ENCODE measurements at places on chromosomes 12 and 14.

GRCh38 chr14:94617988-94618822, 6.0 kb downstream of the SERPINA3 start:
- no peak for DNase-seq

DNA sequence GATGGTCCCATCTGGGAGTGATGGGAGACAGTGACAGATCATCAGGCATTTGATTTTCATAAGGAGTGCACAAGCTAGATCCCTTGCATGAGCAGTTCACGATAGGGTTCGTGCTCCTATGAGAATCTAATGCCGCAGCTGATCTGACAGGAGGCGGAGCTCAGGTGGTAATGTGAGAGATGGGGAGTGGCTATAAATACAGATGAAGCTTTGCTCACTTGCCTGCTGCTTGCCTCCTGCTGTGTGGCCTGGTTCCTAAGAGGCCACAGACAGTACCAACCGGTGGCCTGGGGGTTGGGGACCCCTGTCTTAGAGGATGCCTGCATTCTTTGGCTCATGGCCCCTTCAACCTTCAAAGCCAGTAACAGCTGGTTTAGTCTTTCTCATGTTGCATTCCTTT, 130.3 kb downstream of the PTPN11 start:
- no peak for DNase-seq

DNA sequence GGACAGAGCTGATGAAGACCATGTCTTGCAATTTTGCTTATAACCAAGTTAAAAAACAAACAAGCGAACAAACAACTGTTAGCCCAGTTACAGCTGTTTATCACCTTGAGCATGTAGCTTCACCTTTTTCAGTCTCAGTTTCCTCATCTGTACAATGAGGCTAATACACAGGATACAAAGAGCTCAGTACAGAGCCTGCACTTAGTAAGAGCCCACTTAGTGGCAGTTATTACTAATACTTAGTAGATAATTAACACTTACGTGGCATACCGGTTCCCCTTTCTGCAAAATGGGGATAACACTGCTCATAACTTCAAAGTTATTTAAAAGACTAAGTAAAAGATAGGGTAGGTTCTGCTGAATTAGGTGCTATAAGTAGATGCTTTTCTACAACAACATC, 228.0 kb downstream of the MON2 start:
- no peak for DNase-seq

DNA sequence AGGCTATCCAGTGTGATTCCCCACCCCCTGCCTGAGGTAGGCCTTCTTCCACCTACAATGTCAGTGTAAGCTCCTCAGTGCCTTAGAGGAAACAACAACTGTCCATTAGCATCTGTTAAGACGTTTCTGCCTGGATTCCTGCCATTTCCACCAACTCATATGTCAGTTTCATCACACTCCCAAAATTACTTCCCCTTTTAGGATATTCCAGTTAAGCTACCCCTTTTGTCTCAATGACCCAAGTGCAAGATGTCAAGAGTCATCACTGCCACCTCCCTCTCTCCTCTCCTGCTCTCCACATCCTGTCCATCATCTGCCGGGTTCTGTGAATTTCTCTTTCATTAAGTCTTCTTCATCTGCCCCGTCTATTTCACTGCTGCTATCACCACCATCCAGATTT, 189.4 kb downstream of the DPF3 start:
- no peak for DNase-seq

DNA sequence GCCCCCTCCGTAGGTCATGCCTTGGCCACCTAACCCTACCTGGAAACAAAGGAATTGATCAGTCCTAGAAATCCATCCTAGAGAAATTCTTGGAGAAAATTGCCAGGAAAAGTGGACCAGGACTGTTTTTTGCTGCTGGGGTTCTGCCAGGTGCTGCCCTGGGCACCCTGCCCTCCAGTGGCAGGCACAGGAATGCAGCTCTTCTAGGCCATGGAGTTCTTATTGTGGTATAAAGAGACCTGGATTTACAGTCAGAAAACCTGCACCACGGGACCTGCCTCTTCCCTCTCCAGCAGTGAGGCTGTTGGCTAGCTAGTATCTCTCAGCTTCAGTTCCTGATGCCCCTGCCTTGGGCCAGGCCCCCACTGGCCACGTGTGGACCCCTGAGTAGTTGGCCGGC, 59.7 kb downstream of the SLC24A4 start:
- DNase-seq: no peak

DNA sequence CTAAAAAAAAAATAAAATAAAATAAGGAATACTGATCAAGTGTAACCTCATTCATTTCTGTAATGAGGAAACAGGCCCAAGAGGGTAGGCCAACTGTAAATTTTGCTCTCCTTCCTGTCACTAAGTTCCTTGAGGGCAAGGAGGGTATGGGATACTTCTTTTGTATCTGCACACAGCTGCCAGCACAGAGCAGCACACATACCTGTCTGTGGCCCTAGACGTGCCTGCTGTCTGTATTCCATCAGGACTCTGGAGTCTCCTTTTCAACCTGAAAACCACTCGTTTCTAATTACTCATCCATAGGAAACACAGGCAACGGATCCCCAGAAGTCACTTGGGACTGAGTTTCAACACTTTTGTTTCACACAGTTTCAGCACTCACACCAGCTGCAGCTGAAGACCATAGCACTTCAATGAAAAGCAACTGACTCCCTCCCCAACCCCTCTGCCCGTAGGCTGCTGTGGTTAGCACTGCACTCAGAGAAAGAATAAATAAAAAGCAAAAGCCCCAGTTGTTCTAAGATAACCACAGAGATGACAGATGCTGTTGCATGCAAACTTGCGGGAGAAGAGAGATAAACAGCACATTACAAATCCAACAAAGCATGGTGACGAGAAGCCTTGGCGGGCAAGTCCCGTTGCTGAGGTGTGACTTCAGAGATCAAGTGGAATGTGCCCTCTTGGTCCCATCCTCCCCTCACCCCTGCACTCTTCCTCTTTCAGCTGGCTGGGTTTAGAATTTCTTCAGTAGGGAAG, 24.9 kb downstream of the CRACR2A start:
- DNase-seq: no peak

GRCh38 chr12:47778881-47779280, 5.8 kb downstream of the SLC48A1 start:
- DNase-seq: no peak

DNA sequence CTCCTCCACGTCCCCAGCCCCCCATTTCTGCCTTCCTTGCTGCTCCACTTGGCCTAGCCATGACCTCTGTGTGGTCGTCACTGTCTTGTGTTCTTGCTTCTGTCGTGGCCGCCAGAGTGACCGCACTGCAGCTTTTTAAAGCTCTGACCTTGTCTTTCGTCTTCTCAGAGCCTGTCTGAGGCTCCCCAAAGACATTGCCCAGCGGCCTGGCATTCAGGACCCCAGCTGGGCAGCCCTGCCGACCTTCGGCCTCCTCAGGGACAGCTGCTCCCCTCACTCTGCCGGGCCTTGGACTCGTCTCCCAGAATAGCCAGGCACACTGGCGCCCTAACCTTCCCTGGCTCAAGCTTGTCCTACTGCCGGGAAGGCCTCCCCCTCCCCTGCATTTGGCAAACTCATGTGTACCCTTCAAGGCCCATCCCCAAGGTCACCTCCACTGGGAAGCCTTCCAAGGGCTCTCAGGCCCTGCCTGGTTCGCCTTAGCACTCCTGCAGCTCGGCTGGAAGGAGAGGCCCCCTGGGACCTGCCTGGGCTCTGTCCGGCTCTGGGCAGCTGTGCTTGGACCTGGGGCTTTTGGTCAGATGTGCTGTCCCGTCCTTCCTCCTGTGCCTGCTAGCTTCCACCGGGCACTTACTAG, 15.7 kb upstream of the DLK1 start:
- no peak for DNase-seq

DNA sequence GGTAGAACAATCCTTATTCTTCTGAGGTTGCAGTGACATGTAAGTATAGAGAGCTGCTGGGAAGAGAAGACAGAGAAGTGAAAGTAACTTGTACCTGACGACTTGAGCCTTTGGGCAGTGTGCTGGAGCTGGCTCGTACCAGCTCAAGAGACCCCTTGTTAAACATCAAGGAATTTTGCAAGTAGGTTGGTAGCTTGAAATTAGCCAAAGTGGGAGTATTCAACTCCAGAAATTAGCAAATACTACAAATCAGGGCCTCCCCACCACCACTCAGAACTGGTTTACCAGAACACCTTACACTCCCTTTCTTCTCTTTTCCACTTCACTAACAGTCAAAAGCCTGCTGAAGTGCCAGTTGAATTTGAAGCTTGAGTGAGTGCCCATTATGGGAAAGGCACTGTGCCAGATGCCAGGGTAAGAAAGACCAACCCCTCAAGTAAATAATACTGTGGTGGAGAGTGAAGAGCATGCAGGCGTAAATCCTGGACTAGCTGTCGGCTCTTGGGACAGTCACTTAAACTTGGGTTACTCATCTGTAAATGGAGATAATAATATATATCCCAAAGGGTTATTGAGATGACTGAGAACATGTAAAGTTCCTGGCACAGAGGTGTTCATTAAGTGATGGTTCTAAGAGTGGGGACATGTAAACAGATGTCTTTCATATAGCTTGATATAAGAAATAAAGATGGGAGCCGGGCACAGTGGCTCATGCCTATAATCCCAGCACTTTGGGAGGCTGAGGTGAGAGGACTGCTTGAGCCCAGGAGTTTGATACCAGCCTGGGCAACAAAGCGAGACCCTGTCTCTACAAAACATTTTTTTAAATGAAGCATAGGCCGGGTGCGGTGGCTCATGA, 27.0 kb upstream of the EID3 start:
- no peak for DNase-seq

DNA sequence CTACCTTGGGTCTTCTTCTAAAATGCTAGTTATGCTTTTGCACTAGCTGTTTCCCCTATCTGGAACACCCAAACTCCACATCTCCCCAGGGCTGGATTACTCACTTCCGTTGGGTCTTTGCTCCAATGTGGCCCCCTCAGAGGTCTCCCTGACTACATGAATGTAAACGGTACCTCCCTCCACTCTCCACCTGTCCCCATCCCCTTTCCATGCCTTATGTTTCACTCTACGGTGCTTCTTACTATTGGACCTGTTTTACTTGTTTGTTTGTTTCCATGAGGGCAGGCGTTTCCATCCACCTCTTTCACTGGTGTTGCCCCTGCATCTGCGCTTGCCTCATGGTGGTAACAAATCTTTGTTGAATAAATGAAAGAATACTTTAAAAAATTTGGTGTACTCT, 256.4 kb downstream of the SNAPC1 start:
- no peak for DNase-seq

- DNase-seq: no peak
Observed at GRCh38 chr12:131034631-131035244, 81.0 kb downstream of the ADGRD1 start.

DNA sequence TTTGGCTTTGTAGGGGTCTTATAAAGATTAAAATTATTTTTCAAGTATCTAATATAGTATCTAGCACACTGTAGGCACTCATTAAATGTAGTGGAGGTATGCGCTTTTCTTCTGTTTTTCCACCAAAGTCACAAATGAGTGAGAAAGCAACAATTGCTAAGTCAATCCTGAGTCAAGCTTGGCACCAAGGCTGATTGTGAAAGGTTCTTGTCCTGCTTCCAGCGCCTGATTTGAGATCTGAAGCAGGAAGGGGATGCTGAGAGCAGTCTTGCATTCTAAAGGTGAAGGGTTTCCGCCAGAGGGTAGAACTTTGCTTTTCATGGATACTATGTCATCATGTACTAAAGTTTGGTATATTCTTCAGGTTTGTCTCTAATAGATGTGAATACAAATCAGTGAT, 64.9 kb upstream of the DAAM1 start:
- no peak for DNase-seq

DNA sequence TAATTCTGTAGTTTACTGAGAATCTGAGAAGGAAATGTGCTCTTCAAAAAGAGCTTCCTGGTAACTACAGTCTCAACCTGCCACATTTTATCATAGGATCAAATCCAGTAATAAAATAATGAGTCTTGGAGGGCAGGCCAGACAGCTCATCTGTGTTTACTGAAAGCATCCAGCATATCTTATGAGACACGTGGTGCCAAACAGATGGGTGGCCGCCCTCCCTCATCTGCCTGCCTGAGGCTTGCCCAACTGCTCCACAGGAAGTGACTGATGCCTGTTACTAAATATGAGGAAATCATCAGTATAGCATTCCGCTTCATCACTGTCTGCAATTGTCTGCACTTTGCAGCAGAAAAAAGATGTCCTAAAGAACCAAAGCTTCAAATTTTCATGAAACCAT, 13.5 kb downstream of the DHRS7 start:
- peak; percentile 36 for DNase-seq
